NCI-H510A (cell line): ENCODE measurements at places on chromosomes 13 and 19.

DNA sequence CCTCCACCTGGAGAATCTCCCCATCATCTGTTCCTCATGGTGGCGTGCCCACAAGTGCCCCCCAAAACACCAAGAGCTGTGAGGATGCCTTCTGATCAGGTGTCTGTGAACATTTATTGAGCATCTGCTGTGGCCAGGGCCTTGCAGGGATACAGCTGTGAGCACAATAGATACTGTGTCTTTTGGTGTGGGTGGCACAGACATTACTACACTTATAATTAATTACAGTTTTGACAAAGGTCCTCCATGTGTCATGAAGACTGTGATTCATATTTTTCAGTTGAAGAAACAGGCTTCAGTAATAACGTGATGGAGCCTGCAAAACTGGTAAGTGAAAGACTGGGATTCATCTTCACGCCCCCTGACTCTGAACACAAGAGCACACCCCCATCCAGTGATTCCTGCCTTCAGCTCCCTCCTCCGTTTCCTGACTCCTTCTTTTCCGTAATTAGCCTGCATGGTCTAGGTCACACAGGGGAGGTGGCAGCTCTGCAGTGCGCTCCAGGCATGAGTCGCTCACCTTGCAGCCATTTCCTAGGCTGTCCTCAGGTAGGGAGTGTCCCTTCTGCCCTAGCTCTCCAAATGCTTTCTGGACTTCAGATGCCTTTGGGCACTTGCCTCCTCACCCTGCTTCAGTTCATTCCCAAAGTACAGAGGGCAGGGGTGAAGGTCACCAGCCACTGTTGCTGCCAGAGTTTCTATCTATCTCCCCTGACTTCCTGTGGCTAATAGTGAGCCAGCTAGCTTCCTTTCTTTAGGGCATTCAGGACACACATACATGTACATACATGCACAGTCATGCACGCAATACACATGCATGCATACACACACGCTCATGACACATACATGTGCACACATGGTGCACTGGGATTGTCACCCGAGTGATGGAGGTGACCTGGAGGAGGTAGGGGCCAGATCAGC is 66.5 kb downstream of the SIAH3 start:
- DNase-seq = no peak

GRCh38 chr13:46572752-46573431 is 19.9 kb downstream of the LRCH1 start:
- DNase-seq = no peak

- DNase-seq = no peak
Measured at GRCh38 chr19:50739132-50739913, 16.2 kb downstream of the CLEC11A start.

DNA sequence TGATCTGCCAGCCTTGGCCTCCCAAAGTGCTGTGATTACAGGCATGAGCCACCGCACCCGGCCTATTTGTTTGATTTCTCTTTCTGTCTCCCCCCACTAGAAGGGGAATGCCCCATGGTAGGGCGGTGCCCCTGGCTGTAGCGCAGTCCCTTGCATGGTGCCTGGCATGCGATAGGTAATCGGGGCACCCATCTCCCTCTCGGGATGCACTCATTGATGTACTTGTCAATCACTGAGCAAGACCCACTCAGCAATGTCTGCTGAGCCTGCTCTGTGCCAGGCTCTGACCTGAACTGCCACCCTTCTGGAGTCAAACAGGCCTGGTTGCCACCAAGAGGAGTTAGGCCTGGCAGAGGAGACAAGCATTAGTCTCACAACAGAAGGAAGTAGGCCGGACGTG is 19.8 kb downstream of the DNM2 start:
- no peak for DNase-seq

- no peak for DNase-seq
Measured at GRCh38 chr13:111217641-111218040, 102.5 kb downstream of the ARHGEF7 start.

DNA sequence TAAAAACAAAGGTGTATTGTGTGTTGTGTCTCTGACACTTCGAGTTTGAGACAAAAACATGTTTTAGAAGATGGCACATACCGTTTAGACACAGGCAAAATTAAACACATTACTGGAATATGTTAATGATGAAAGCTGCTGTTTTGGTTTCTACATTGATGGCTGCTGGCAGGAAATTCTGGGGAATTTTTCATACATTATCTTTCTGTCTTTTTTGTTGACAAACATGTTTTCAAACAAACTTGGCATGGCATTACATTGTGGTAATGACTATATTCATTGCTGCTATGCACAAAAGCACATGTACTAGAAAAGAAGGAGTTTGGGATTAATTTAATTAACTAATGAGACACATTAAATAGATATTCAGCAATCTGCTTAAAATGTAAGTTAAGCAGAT is 1187.6 kb downstream of the OLFM4 start:
- DNase-seq = no peak

GRCh38 chr13:76647550-76647949 is 238.7 kb downstream of the KCTD12 start:
- no peak for DNase-seq

DNA sequence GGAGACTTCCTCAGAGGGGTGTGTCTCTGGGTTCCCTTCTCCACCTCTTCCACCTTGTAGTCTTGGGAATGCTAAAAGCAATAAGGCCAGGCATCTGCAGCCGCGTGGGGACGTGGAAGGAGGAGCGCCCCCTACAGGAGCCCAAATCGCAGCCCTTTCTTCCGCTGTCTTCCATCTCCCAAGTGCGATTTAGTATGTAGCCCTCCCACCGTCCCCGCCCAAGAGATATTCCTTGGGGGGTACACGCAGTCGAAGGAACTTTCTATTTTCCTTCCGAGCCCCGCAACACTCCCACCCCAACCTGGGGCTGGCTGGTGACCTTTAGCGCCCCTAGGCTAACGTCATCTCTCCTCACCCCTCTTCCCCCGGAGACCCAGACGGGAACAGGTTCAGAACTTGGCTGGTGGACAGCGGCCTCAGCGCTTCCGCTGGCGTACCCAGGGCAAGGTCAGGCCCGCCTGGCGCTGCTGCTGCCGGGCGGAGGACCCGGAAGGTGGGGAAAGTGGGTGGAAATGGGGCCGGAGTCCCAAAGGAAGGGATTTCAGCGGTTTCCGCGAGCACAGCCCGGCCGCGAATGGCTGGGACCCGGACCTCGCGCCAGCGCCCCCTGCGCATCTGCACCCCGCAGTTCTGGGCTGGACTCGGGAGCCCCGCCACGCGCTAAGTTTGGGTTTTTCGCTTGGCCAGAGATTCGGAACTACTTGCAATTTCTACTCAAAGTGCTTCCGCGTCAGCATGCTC is 2.1 kb upstream of the PCDH8 start:
- DNase-seq = peak; percentile 37

- DNase-seq = no peak
Measured at GRCh38 chr19:1085676-1086442, 9.3 kb downstream of the POLR2E start.

DNA sequence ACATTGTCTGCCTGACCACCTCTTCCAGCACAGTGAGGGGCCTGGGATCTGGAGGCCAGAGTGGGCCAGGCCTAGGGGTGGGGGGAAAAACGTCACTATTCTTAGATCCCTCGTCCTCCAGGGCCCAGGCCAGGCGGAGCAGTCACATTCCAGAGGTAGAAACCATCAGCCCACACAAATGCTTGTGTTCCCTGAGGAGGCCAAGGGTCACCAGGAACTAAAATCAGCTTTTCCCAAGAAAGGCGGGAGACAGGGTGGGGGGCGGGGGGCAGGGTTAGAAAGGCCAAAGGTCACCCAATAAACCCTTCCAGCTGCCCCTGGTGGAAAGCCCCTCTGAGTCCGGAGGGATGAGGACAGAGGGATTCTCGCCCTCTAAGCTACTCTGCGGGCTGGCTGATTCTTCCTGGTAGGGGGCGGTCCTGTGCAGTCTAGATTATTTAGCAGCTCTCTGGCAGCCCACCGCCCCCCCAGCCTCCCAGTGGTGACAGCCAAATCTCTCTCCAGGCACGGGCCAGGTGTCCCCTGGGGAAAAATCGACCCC is 23.5 kb upstream of the CCL25 start:
- DNase-seq = no peak

DNA sequence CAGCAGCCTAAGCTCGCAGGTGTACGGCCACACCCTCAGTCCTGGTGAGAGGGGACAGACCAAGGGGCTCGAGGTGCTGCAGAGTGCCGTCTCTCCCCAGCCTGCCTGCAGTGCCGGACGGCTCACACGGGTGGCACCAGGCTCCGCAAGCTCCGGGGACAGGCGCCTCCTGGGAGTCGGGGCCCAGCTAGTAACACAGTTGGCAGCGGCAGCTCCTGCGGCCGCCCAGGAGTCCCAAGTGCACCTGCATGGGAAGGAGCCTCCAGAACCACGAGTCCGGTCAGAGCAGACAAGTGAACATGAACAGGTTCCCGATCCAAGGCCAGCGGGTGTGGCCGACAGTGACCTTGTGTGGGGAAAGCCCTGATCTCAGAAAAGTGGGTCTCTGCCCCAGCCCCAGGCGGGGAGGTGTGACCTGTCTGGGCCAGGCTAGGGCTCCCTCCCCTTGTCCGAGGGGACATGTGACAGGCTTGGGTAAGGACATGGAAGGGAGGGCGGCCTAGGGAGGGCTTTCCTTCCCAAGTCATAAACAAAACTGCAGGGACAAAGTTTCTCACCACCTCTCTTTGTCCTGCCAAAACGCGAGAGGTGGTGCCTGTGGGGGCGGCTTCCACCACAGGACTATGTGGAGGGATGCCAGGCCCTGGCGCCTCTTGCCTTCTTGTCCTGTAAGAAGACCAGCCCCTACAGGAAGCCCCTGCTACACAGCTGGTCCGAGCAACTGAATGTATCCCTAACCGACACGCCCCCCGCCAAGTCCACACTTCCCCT is 46.5 kb downstream of the MLLT1 start:
- DNase-seq = no peak

- no peak for DNase-seq
Measured at GRCh38 chr13:26112843-26113242, 61.0 kb upstream of the SHISA2 start.

DNA sequence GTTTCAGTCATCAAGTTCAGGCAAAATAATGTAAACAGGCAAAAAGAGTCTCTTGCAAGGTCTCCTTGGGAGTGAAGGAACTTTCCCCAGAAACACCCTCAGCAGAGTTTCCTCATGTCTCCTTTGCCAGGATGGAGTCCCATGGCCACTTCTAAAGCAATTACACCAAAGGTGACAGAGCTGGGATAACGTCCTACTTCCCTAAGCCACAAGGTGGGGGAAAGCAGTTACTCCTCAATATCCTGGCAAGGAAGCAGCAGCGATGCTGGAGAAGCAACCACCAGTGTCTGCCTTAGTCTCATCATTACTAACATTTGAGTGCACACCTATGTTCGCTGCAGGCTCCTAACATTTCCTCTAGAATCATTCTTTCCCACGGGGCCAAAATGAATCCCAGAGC is 88.6 kb downstream of the UBL3 start:
- no peak for DNase-seq

DNA sequence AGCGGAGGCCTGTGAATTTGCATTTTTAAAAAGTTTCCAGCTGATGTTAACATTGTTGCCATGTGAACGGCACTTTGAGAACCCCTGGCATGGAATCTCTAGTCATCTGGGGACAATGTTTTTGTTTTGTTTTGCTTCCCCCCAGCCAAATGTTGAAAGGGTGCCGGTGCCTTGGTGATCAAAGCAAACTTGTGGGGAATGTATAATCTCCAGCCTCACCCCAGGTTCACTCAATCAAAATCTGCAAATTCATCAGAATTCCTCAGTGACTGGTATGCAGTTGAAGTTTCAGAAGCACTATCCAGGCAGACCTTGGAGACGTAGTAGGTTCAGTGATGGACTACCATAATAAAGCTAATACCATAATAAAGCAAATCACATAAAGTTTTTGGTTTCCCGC is 428.7 kb downstream of the MYO16 start:
- no peak for DNase-seq

- DNase-seq = no peak
Measured at GRCh38 chr13:47396915-47397314, 500.1 kb upstream of the HTR2A start.

DNA sequence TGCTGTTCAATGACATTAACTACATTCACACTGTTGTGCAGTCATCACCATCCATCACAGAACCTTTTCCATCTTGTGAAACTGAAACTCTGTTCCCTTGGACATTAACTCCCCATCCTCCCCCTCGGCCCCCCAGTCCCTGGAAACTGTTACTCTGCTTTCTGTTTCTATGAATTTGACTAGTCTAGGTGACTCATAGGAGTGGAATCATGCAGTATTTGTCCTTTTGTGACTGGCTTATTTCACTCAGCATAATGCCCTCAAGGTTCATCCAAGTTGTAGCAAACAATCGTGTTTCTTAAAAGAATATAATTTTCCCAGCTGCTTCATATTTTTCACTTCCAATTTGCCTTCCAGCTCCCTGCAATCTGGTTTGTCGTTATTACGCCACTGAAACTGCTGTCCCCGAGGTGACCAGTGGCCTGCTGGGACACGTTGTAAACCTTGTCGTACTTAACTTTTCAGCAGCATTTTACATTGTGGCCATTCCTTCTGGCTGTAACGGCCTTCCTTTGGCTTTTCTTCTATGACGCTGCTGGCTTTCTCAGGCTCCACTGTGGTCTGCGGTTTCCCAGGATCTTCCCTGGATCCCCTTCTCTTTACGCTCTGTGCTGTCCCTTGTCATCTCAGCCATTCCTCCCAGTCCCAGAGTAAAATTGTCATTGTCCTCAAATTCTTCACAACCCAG is 74.0 kb downstream of the DHRS12 start:
- no peak for DNase-seq

- DNase-seq = no peak
Measured at GRCh38 chr19:49326165-49326704, 1.2 kb upstream of the SLC6A16 start.

GRCh38 chr19:33878030-33878544 is 81.4 kb downstream of the KCTD15 start:
- no peak for DNase-seq

- DNase-seq = no peak
Measured at GRCh38 chr13:99813336-99814095, 158.1 kb downstream of the ZIC5 start.

- no peak for DNase-seq
Measured at GRCh38 chr19:13016628-13017305, 21.5 kb downstream of the NFIX start.

DNA sequence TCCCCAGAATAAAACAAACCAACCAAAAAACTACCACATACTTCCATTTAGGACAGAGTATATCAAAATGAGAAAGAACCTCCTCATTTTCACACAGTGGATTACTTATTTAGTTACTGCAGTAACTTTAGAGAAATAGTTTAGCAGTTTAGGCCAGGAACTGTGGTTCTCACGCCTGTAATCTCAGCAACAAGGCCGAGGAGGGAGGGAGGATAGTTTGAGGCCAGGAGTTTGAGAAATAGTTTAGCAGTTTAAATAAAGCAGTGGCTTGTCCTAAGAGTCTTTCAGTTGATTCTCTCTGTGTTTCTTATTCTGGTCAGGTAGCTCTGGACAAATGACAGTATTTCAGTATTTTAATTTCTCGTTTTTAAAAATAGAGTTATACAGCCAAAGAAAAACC is 9.4 kb downstream of the HMGB1 start:
- DNase-seq = no peak

DNA sequence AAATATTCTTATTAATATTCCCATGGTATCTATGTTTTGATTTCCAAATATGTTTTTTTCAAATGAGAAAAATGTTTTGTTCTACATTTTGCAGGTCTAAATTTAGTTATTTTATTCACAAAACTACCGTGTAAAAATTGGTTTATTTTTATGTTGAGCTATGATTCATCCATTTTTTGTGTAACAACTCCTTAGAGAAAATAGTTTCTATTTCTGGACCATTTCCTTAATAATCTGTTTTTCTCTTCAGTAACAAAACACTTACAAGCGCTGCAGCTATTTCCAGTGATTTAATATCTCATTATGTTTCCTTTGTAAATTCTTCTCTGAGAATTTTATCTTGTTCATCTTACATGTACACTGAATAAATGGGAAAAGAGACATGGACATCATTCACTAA is 550.7 kb upstream of the SLITRK5 start:
- no peak for DNase-seq

- no peak for DNase-seq
Measured at GRCh38 chr19:40609561-40610395, 8.6 kb downstream of the LTBP4 start.
